BJ (cell line): ENCODE measurements at places on chromosomes 1 and 21.

DNA sequence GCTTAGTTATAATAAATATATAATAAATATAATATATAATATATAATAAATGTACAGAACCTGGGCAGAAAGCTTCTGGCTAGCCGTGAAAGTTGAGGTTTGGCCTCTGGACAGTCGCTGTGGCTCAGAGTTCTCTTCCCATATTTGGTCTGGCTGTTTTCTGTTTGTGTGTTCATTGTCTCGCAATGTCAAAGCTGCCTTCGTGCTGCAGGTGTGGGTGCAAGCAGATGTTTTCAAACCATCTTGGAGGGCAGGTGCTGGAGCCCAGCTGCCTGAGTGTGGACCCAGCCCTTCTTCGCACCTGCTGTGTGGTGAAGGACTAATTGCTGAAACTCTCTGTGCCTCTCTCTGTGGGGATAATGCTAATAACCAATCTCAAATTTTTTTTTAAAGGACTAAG lies 3.6 kb upstream of the CSTB start:
- no peak for DNase-seq

- DNase-seq, result no peak
Measured at GRCh38 chr1:1345384-1345783, 3.8 kb downstream of the DVL1 start.

GRCh38 chr21:32884062-32884461 lies 112.5 kb upstream of the PAXBP1 start:
- no peak for DNase-seq

DNA sequence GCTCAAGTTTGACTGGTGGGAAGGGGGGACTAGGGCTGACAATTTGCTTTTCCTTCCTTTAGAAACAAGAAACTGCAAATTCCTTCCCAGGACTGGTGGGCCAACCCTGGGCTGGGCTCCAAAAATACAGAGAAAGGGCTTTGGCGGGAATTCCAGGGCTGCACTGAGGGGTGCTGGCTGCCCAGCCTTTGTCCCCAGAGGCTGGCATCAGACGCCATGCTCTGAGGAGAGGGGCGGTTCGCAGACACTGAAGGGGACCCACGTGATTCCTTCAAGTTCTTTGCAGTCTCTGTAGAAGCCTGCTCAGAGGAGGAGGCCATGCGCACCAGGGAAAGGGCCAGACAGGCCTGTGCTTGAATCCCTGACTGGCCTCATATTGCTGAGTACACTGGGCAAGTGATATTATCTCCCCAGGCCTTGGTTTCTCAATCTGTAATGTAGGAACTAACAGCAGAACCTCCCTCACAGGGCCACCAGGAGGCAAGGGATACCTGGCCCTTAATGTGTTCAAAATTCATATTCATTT lies 119.5 kb downstream of the EPHB2 start:
- no peak for DNase-seq

- DNase-seq, result no peak
Measured at GRCh38 chr1:19089524-19089923, 120.5 kb downstream of the UBR4 start.

DNA sequence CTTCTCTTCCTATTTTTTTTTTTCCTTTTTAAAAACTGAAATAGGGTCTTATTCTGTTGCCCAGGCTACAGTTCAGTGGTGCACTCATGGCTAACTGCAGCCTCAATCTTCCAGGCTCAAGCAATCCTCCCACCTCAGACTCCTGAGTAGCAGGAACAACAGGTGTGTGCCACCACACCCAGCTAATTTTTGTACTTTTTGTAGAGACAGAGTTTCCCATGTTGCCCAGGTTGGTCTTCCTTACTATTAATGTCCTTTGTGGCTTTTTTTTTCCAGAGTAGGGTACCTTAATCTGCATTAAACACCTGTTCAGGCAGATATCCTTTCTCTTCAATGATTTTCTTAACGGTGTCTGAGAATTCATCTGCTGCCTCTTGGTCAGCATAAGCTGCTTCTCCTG lies 4.3 kb upstream of the KTI12 start:
- no peak for DNase-seq

DNA sequence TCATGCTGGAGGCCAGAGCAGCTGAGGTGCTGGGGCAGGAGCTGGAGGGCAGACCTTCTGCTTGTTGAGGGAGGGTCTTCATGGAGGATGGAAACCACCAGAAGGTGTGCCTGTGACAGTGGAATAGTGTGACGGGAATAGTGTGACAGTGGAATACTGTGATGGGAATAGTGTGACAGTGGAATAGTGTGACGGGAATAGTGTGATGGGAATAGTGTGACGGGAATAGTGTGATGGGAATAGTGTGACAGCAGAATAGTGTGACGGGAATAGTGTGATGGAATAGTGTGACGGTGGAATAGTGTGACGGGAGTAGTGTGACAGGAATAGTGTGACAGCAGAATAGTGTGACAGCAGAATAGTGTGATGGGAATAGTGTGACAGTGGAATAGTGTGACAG lies 325.1 kb downstream of the HHAT start:
- no peak for DNase-seq

GRCh38 chr1:173447224-173447623 lies 29.9 kb upstream of the PRDX6 start:
- DNase-seq, result no peak

DNA sequence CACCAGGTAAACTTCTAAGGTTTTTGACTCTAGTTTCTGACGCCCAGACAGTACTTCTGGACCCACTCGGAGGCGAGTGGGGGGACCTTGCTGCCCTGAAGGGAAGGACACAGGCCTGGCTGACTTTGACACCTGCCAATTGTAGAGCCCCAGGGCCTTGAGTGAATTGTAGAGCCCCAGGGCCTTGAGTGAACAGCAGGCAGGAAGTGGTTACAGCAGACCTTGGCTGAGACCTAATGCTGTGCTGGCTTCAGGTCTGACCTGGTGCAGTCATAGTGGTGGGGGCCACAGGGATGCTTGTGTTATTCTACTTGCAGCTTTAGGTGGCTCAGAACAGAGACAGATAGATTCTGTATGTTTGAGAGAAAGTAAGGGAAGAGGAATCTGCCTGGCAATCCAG lies 344.3 kb downstream of the DUSP10 start:
- no peak for DNase-seq

- no peak for DNase-seq
Measured at GRCh38 chr1:9260059-9260766, 25.6 kb downstream of the H6PD start.

DNA sequence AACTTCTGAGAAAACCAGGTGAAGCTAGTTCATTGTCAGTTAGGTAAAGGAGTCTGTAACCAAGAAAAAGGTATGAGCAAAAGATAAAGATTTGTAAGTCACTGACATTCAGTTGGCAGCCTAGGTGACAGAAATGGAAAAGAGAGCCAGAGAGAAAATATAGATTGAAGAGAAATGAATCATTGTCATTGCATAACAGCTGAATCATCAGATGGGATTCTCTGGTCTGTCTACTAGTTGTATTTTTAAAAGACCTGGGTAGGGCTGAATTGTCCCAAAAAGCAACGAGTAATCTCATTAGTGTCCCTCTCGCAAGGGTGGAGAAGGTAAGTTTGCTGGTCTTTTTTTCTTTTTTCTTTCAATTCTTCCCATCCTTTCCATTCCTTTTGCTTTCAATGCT lies 36.6 kb downstream of the PTGS2 start:
- DNase-seq, result no peak

DNA sequence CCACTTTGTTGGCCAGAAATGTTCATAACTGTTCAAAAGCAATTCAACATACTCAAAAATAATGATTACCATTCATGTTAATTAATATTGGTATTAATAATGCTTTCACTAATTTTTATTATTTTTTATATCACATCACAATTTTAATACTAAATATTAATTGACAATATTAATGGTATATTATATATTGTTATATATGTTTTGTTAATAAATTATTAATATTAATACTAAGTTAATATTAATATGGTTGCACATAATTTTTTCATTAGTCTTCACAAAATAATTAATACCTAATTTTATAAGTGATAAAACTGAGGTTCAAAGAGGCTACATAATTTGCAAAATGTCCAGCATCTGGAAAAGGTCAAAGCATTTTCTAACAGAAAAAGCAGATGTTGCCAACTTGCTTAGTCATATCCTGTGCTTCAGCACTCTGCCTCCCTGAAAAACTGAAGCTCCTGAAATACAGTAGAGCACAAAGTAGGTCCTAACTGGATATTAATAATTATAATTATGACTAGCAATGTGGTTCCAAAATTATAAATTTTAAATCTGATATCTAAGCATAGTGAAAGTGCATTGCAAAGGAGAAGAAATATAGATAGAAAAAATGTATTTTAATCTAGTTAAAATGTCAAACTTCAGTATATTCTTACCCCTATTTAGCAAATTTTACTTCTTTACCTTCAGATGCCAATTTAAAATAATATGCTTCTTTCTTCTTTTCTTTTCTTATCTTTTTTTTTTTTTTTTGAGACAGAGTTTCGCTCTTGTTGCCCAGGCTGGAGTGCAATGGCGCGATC lies 123.2 kb upstream of the TNFSF4 start:
- peak; percentile 33 for DNase-seq

GRCh38 chr1:92933459-92933858 lies 27.8 kb downstream of the DIPK1A start:
- DNase-seq, result no peak

GRCh38 chr21:42413093-42413492 lies 9.4 kb downstream of the UBASH3A start:
- no peak for DNase-seq

DNA sequence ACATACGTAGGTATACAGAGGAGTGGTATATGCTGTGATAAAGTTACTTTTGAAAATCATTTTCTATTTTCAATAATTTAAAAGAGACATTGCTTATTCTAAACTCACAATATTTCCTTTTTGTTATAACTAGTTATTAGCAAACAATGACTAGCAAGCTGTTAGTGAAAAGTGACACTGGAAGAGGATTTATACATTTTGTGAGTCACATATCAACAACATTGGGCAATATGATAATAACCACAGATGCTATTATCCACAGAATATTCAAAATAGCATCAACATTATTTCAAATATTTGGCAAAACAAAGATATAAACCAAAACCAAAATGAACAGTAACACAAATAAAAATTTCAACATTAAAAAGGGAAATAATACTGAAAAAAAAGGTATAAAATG lies 104.0 kb upstream of the HP1BP3 start:
- no peak for DNase-seq

DNA sequence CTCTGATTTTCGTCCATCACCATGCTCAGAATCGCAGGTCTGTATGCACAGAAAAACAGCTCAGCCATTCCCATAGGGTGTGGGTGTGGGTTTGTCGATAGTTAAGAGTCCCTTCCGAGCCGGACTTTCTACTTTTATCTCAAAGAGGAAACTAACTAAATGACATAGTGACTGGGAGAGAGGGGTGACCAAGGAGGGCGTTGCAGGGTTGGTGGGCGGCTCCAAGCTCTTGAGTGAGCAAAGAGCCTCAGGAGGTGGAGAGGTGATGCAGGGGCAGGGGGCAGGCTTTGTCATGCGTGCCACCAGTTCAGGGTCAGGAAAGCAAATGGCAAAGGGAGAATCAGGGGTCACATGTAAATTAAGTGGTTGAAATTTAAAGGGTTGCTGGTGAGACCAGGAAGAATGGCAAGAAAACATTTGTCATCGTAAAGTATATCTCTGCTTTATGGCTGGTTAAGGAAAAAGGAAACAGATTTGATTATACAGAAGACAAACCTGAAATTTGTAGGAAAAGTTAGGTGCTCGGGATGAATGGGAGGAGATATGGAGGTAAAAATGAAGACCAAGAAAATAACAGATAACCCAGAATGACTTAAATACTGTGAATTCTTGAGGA lies 249.0 kb downstream of the SETD4 start:
- no peak for DNase-seq

DNA sequence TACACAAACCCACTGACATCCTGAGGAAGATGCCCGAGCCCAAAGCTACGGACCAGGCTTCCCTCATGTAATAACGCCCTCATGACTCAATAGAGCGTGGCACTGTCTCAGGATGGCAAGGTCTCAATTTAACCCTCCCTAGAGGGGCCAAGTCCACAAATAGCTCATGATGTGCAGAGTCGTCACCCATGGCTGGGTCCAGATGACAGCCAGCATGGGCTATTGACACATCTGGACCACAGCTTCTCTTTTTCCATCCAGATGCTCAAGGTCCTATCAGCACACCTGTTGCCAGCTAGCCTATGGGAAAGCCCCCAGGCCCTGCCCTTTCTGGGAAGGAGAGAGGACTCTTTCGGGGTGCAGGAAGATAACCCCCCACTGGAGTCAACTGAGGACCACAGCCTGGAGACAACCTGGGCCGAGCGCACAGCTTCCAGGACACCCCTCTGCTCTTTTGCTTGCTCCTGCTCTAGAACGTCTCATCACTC lies 2.8 kb downstream of the LAPTM5 start:
- no peak for DNase-seq

DNA sequence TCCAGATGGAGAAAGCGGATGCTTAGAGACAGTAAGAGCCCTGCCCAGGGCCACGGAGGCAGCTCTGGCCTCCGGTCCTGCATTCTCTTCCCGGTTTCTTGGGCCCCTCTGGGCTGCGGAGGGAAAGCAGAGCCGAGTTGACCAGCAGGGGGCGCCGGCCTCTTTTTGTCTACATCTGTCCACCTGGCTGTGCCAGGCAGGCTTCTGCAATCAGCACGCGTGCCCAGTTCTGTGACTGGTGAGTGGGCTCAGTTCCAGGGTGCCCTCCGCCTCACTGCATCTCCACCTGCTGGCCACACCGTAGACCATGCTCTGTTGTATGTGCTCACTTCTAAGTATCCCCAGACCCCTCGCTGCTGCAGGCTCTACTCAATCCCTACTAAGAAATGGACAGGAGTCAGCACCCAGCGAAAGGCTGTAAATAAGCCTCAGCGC lies 6.7 kb upstream of the HUNK start:
- no peak for DNase-seq

DNA sequence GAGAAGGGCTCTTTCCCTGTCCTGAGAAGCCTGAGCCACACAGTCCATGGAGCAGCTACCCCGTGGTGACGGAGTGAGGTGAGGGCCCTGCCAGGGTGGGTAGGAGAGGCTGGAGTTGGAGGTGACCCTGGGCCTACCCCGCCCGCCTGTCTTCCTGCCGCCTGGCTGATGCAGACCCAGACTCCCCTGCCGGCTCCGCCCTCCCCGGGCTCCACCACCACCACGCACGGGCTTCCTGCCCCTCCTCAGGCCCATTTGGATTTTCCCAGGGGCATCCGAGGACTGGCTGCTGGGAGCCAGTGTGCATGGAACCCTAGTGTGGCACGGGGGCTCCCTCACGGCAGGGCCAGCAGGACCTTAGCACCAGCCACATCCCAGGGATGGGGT lies 32.5 kb downstream of the PODN start:
- no peak for DNase-seq

DNA sequence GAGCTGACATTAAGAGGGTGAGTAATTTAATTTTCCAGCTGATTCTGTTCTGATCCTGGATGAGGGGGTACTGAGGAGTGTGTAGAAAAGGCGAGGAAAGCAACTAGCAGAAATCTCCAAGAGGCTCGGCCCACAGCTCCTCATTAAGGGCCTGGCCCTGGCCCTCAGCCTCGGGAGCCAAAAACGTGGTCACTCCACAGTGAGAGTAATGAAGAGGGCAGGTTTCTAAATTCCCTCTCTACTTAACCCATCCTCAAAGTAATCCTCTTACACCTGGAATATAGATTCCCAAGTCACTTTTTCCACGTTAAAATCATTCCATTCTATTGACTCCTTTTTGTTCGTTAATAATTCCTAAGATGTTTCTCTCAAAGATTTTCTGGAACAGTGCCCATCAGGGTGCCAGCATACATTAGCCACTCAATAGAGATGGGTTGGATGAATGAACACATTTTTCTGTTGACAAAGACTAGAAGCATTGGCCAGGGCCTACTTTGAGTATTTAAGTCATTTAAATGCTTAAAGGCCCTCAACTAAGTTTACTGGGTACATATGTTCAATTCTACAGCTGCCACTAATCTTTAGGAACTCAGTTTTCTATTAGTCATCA lies 1.1 kb upstream of the COL11A1 start:
- no peak for DNase-seq
